ENCODE measurements at places on chromosomes 6 and 20.

DNA sequence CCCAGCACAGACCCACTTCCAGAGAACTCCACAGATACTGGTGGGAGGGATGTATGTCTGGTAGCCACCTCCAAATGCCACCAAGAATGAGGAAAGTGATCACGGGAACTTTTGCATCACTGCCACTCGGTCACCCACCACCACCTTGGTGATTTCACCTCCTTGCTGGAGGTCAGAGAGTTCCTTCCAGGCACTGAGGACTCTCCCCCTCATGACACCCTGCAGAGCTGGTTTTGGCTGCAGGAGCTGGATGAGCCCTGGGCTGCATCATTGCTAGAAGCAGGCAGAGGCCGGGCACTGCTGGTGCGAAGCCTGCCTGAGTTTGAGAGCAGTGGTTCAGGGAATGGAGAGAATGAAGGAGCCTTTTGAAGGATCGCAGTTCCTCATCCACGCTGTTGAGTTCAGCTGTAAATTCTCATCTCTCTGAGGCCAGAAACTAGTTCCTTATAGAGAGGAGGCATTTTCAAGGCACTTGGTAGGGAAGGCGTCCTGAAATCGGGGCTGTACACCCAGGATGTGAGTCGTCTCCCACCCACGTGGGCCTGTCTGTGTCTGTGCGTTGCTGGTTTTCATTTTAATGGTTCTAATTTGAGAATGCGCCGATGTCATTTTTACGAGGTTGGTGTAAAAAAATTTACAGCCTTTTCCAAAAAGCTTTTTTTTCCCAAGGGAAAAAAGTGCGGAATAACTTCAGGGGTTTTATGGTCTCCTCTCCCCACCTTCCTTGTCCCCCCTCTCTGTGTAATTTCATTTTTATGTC is 25.0 kb downstream of the FOXP4 start:
- DNase-seq, result no peak

DNA sequence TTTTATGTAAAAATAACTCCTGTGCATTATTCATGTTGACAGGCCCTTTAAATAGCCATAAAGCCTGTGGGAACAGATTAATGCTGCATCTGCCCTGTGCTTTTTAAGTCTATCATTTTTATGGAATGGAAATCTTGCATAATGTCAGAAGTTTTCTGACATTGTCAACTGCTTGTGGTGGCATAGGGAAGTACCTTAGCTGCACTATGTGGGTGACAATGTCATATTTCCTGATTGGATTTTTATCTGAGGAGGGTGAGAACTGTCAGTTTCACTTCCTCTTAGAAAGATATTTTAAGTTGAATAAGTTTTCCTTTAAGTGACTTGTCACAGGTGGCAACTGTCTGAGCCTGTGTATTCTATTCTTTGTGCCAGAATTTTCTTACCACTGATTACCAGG is 267.9 kb downstream of the PLCB1 start:
- peak; percentile 92 for DNase-seq

DNA sequence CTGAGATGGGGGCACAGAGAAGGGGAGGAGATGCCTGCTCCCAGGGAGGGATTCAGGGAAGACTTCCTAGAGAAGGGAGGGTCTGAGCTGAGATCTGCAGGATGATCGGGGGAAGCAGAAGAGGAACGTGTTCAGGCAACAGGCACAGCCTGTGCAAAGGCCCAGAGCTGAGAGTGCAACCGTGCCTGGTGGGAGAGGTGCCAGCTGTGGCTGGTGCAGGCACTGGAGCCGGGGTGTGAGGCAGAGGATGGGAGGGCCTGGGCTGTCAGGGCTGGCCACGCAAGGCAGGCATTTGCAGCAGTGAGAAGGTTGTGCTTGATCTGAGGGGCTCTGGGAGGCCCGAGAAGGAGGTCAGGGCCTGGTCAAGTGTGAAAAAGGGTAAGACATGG is 27.7 kb downstream of the PTGIS start:
- no peak for DNase-seq

- no peak for DNase-seq
Measured at GRCh38 chr6:44906761-44907160, 421.4 kb upstream of the RUNX2 start.

GRCh38 chr6:157488058-157488457 is 107.1 kb downstream of the ZDHHC14 start:
- DNase-seq, result no peak

GRCh38 chr6:64221776-64222175 is 586.2 kb downstream of the PHF3 start:
- DNase-seq, result peak; percentile 3

- DNase-seq, result peak; percentile 97
Measured at GRCh38 chr6:37239950-37240713, 17.4 kb upstream of the TBC1D22B start.

- DNase-seq, result no peak
Measured at GRCh38 chr6:54357141-54357540, 48.9 kb downstream of the TINAG start.

DNA sequence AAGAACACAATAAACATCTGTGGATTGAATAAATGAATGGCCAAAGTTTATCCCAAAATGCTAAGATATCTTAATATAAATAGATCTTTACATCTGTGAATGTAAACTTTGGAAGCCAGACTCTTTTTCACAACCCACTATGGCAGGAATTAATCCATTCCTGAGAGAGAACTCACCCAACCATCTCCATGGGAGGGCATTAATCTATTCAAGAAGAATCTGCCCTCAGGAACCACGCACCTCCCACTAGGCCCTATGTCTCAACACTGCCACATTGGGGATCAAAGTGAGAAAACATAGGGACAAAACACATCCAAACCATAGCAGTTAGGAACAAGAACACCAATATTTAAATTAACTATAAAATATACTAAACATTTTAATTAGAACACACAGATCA is 3.4 kb downstream of the UBE3D start:
- DNase-seq, result no peak

- no peak for DNase-seq
Measured at GRCh38 chr20:48198929-48199451, 413.7 kb upstream of the SULF2 start.

DNA sequence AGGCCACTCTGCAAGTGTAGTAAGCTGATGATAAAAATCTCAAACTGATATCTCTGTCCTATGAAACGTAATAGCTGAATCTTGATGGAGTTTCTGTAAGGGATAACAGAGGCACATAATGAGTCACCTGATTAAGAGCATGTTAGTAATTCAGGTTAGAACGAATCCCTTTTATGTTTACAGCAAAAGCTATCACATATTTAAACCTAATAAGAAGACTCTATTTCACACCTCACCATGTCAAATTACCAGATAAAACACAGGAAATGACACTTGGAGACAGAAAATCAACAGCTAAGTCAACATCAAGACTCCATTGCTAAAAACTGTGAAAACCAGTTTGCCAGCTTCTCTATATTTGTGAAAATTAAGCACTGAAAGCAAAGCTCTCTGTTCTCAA is 11.8 kb downstream of the CST7 start:
- DNase-seq, result no peak

GRCh38 chr6:44789061-44789460 is 401.6 kb downstream of the CDC5L start:
- DNase-seq, result no peak

GRCh38 chr20:3543901-3544507 is 73.2 kb downstream of the ATRN start:
- DNase-seq, result no peak

GRCh38 chr6:20474874-20475542 is 59.2 kb upstream of the CDKAL1 start:
- peak; percentile 32 for DNase-seq

DNA sequence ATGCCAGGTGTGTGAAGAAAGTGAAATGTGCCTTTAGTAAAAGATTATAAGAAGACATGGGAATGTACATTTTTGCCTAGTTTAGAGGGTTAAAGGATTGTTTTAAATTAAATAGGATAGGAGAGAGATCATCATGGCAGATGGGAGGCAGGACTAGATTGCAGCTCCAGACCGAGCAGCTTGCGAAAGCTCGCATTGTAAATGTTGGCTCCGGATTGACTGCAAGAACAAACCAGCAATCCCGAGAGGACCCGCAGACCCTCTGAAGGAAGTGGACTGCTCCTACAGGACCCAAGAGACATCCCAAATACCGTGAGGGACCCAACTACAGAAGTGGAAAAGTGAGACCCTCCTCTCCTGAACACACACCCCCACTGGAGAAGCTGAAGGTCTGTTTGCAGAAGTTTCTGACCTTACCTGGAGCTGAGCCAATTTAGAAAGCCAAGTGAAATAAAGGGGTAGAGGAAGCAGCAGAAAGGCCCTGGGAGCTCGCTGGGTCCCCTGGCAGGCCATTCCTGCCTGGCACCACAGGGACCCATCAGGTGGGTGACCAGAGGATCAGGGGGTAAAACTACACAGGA is 30.0 kb upstream of the TPD52L1 start:
- no peak for DNase-seq

DNA sequence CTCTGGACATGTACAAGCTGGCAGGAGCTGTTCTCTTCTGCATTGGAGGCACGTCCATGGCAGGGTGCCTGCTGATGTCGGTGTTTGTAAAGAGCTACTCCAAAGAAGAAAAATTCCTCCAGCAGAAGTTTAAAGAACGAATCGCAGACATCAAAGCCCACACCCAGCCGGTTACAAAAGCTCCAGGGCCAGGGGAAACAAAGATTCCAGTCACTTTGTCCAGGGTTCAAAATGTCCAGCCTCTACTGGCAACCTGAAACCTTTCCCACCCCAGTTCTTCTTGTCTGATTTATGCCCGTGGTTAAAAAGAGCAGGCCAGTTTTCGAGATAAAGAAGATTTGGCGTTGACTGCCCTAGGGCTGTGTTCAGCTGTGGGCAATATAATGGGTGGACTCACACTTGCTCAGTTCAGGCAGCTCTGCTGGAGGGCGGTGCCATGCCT is 19.7 kb downstream of the NRSN1 start:
- DNase-seq, result no peak

DNA sequence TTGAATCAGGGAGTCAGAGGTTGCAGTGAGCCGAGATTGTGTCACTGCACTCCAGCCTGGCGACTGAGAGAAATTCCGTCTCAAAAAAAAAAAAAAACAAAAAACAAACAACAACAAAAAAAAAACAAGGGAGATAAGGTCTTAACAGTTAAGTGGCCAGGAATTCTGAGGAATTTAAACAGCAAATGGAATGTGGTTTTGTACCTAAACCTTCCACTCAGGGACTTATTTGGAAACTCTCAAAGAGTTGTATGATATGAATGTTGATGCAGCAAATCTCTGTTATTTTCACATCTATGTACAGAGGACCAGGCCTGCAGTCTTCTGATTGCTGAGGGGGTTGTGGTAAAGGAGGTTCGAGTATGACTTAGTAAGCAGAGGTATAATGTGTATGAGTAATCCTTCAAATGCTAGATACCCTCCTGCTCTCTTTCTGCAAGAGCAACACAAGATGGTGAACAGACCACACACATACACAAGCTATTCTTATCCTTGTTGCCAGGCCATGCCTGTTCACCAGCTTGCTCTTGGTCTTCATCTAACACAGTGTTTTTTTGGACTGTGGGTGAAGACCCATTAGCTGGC is 174.9 kb upstream of the SCGN start:
- no peak for DNase-seq

GRCh38 chr20:9301129-9302090 is 213.0 kb upstream of the LAMP5 start:
- no peak for DNase-seq

- no peak for DNase-seq
Measured at GRCh38 chr6:152293404-152293803, 343.8 kb downstream of the SYNE1 start.

- no peak for DNase-seq
Measured at GRCh38 chr20:24501764-24502556, 32.5 kb downstream of the SYNDIG1 start.

DNA sequence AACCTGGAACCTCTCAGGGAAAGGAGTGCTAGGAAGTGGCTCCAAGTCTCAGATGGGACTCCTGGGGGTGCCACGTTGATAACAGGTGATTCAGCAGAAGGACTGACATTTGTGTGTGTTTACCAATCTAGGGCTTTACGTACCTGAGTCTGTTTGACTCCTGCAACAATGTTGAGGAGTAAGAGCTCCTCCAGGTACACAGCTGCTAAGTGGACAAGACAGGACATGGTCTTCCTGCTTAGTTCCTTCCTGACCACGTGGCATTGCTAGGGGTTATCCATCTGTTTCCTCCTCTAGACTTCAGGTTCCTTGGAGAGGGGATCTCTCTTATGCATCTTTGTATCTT is 164.5 kb upstream of the SLC24A3 start:
- no peak for DNase-seq

DNA sequence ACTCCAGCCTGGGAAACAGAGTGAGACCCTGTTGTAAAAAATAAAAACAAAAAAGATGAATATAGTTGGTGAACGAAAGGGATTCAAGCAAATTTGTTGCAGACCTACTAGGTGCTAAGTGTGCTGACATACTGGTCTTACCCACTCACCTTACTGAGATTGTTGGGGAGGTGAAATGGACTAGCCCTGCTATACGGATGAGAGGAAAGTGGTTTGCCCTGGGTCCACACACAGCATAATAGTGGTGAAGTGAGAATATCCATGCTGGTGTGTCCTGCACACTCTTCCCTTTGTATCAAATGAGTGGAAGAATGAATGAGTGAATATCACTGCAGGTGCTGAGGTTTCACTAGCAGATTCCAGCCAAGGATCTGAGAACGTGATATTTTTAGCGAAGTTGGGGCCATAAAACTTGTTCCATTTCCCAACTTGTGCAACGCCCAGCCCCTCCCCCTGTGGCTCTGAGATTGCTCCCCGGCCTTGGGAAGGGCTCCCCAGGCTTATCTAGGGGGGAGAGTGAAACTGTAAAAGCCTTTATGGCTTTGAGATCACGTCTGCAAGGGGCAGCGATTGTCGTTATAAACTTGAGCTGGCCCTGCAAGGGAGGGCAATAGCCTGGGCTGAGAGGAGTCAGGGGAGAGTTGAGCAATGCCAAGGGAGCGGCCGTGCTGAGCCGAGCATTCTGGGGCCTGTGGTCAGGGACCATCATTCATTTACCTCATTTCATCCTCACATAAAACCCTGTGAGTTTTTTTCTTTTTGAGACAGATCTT is 33.2 kb upstream of the TTPAL start:
- peak; percentile 8 for DNase-seq

DNA sequence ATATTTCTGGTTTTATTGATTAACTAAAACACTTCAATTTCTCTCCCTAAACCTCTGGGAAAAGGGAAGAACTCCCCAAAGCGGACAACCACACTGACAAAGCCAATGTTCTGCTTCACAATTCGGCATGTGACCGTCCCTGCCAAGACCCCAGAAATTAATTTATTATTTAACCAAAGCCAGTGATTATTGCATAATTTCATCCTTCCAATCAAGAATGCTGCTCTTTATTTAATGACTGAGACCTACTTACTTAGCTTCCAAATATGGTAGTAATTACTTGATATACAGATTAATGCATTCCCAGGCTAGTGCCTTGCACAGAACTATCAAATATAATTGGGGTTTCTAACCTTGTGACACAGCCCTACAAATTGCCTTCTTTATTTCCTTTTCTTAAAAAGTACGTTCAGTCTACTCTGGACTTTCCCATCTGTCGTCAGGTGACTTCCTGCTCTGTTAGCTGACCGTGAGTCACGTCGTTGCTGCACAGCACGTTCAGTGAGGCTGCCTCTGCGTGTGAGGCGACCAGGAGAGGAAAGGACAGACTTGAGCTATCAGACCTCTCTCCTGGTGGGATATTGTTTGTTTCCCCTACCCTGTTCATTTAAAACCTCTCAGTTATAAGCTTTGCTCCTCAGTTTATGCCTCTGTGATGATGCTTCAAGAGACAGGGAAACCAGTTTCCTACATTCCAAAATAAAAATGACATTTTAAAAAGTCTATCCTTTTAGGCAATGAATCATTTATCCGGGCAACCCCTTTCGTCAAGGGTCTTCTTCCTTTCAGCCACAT is 55.7 kb upstream of the TNFAIP3 start:
- DNase-seq, result peak; percentile 62

GRCh38 chr6:65501045-65501444 is 206.0 kb downstream of the EYS start:
- no peak for DNase-seq

- DNase-seq, result peak; percentile 58
Measured at GRCh38 chr6:105553171-105553570, 150.3 kb upstream of the PREP start.

Measured in KBM-7 (cell line).